Activated CD4-positive, CD25-positive, alpha-beta regulatory T cell (primary cell): ENCODE measurements at places on chromosomes 7 and 10.

- no peak for DNase-seq
These were observed 8.2 kb upstream of the DDIT4 start for GRCh38 chr10:72265508-72265907.

DNA sequence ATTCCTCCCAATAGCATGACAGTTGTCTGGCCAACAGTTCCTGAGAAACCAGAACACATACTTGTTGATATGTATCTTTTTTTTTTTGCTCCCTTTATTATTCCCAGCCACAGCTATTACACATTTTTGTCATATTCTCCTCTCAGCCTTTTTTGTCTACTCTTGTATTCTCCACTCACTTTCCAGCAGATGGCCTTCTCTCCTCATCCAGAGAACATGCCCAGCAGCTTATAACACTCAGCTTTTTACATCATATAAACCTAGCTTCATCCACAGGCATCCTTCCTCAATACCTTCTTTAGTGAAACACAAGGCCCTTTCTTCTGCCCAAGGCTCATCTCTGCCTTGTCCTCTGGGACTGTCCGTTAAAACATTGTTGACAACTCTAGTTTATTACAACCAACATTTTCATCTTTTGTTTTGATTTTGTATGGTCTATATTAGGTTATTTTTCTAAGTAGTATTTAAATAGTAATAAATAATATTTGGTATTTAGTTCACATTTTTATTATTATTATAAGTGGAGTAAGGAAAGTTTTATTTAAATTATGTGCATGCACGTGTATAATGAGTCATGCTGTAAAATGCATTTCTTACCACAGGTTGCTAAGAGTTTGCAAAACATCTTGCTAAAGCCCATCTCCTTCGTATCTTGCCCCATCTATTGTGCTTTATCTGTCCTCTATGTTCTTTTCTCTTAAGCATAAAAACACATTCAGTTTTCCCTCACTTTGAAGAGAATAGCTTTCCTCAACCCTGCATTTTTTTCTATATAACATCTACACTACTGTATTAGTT lies 101.5 kb downstream of the ORC5 start:
- no peak for DNase-seq

DNA sequence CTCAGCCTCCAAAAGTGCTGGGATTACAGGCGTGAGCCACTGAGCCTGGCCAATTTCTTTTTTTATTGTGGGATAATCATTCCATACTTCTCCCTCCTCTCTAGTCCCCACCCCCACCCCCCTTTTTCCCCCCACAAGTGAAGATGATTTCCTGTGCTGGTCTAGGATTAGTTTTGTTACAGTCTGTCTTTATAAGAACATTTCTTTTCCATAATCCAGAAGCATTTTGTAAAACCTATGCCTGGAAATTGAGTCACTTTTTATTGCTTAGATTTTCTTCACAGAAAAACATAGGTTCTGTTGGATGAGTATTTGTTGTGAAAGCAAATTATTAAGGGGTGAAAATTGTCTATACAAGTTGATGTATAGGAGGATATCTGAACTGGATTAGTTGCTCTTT lies 98.9 kb downstream of the KAT6B start:
- DNase-seq: no peak

DNA sequence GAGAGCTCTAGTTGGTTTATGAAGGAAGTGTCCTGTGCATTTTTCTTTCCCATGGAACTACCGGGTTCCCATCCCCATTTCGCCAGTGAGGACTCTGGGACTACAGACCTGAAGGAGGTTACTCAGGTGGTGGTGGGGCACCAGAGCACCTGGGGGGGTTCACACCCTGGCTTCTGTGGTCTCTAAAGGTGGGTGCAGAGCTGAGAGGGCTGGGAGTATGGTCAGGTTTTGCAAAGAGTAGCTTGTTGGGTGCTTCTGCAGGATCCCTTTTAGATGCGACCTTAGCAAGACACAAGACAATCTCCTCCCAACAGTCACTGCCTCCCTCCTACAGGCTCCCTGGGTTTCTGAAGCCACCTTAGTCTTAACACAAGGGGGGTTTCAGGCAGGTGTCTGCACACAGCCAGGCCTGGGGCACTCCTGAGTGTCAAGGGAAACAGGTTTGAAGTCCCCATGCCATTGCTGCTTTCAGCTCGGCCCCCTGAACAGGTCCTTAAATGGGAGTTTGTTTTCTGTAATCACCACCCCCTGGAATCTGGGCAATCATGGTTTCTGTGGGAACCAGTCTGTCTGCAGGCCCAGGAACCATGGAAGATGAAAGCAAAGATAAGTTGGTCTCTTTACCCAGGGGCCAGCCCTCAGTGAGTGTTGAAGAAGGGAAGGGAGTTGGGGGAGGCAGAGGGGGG lies 9.9 kb upstream of the CXCL12 start:
- no peak for DNase-seq

GRCh38 chr7:133859231-133859630 lies 267.9 kb upstream of the LRGUK start:
- DNase-seq: no peak

DNA sequence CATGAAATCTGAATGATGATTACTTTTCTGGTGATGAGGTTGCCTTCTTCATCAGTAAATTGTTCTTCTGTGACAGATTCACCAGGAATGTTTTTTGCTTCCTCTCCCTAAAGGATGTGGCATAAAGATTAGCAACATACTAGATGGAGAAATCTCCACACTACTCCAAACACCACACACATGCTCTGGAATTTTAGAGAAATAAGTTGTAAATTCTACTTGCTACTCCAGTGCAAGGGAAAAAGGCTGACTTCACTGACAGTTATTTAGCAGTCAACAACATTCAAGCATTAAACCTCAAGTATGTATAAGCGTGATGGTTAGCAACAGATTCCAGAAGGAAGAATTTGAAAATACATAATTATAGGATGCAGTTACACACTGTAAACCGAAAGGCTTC lies 137.9 kb upstream of the CCDC6 start:
- DNase-seq: no peak

DNA sequence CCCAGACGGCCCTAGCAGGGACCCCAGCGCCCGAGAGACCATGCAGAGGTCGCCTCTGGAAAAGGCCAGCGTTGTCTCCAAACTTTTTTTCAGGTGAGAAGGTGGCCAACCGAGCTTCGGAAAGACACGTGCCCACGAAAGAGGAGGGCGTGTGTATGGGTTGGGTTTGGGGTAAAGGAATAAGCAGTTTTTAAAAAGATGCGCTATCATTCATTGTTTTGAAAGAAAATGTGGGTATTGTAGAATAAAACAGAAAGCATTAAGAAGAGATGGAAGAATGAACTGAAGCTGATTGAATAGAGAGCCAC lies 184 bp downstream of the CFTR start:
- DNase-seq: no peak

- DNase-seq: no peak
These were observed 48.5 kb downstream of the RASGEF1A start for GRCh38 chr10:43218206-43218950.

- DNase-seq: no peak
These were observed 3.5 kb downstream of the ANKRD1 start for GRCh38 chr10:90917238-90917967.

GRCh38 chr10:79077488-79078173 lies 8.9 kb downstream of the ZMIZ1 start:
- DNase-seq: no peak

- no peak for DNase-seq
These were observed 533.0 kb downstream of the DNAJB6 start for GRCh38 chr7:157869793-157870192.

GRCh38 chr7:75986147-75986781 lies 8.1 kb downstream of the TMEM120A start:
- DNase-seq: no peak

GRCh38 chr7:94969434-94970084 lies 62.2 kb downstream of the PPP1R9A start:
- no peak for DNase-seq

- no peak for DNase-seq
These were observed 21.0 kb upstream of the CSGALNACT2 start for GRCh38 chr10:43117031-43117776.

DNA sequence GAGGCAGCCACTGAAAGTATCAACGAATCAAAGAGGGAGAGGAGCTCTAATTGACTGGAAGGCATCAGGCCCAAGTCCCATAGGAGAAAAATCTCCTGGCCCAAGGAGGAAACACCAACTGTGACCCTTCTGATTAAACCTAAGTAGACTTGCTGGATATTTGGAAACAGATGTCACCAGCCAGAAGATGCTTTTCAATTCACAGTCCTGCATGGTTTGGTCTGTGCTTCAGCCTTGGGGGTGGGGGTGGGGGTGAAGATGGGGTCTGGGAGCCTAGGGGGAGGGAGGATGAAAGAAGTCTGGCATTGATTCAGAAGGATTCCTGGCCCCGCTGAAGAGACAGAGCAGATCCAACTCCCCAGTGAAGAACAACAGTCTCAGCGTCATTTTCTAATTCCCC lies 623.7 kb downstream of the PARD3 start:
- DNase-seq: no peak

- no peak for DNase-seq
These were observed 5.2 kb upstream of the IGF2BP3 start for GRCh38 chr7:23475576-23475839.

- DNase-seq: no peak
These were observed 36.1 kb downstream of the DNAJB12 start for GRCh38 chr10:72318418-72319262.

GRCh38 chr10:59036311-59037017 lies 140.0 kb upstream of the PHYHIPL start:
- DNase-seq: no peak

DNA sequence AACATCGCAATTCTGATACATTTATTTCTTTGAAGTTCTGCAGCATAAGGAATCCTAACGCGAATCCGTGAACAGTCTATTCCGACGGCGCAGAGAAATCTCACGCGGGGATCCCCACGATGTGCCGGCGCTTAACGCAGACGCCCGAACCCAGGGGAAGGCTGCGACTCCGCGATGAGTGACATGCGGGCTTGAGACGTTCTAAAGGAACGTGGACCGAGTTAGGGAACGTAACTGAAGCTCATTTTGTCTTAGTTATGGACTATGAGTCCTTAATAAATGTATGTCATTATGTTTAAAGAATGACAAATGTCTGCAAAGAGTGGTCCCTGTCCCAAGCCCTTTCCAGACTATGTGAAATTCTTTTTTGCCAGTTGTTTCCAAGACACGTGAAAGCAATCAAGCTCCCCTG lies 995 bp upstream of the PARD3 start:
- no peak for DNase-seq

GRCh38 chr7:33742521-33742920 lies 162.8 kb upstream of the BMPER start:
- DNase-seq: no peak

DNA sequence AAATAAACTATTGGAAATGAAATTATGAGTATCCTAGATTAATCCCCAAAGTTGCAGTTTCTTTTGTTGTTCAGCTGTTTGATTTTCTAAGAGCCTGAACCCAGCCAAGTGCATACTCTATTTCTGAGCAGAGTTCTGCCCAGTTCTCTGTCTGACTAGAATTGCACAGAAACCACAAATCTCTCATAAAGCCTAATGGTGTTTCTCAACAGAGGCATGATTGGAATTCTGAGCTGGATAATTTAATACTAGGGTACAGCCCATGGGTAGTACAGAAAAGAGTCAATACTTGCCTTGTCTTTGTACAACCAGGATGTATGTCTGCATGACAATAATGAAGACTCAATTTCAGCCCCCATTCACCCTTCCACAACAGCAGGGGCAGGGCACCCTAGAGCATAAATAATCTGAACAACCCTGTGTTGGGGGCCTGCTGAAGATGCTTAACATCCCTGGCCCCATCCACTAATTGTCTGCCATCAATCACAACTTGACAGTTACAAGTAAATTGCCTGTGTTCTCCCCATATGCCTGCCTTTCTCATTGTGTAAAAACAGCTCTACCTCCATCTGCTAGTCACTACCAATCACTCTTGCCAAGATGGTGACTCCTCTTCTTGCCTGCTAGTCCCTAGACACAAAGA lies 114.4 kb downstream of the NPSR1 start:
- DNase-seq: no peak

DNA sequence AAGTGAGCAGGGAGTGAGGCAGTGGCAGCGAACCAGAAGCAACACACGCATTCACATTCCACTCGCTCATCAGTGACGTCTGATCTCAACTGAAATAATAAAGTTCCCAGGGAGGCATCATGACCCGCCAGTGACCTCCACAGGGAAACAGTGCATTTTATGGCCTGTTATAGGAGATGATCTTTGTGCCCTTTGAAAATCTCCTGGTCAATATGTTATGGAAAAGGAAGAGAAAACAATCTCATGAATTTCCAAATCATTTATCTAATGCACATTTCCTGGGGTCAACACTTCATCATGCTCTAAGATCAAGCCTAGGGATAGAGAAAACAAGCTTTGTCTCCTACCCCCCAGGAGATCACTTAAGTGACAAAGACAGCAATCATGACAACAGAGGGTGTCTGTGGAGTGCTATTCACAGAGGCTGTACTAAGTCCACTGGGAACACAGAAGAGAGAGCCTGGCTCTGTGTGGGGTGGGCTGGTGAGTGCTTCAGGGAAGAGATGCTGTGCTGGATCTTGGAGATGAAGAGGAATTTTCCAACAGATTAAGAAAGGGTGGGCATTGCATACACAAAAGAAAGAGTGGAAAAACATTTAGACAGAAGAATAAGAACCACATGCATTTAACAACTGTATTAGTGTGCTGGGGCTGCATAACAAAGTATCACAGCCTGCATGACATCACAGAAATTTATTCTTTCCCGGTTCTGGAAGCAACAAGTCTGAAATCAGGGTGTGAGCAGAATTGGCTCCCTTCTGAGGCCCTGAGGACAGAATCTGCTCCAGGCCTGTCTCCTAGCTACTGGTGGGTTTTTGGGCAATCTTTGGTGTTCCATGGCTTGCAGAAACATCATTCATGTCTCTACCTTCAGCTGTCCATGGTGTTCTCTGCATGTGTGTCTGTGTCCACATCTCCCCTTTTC lies 613.9 kb upstream of the IGFBP3 start:
- no peak for DNase-seq

GRCh38 chr10:122232769-122233168 lies 38.3 kb upstream of the BTBD16 start:
- no peak for DNase-seq

DNA sequence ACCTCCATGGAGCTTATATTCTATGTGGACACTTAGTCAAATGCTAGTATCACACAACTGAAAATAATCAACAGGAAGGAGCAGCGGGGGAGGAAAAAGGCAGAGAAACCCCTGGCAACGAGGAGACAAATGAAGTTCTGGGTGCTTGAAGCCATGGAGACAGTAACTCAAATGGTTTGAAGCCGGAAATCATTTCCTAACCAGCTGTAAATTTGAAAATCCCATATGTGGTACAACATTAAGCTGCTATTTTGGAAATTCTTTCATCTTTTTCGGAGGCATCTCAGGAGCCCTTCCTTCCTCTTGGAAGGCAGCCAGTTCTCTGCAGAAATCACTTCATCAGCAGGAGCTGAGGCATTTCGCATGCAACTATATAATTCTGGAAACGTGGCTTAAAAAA lies 91.4 kb downstream of the PPP1R3C start:
- DNase-seq: no peak

- DNase-seq: no peak
These were observed 220.0 kb downstream of the LRMDA start for GRCh38 chr10:75651417-75651816.

DNA sequence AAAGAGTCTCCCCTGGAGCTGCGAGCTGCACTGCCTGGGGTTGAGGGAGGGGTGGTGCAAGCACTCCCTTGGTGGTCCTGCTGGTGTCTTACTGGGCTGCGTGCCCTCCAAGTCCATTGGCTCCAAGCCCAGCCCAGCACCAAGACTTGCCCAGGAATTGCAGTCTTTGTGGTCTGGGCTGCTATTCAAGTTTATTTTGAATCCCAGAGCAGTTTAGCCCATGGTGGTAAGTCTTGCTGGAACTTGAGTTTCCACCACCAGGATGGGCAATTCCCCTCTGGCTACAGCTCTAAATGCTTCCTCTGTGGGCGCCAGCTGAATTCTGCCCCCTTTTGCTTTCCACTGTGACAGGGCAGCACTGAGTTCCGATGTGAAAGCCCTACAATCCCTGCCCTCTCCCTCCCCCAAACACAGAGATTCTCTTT lies 25.1 kb downstream of the GALNT11 start:
- DNase-seq: no peak
